GM06990 (cell line): ENCODE measurements at places on chromosomes 7 and 10.

GRCh38 chr7:91031757-91032156, 232.5 kb upstream of the FZD1 start:
- no peak for DNase-seq

DNA sequence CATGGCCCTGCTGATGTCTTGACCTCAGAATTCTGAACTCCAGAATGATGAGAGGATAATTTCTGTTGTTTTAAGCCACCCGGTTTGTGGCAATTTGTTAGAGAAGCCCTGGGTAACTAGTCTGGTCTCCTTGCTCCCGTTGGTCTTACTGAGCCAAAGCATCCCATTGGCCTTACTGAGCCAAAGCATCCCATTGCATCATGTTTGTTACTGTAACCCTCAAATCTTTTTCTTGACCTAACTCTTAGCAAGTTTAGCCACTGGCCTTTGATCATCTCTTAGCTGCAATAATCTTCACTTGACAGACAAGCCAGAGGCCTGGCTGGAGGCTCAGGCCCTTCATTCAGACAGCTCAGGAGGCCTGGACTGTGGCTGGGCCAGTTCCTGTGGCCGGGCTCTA, 21.8 kb downstream of the TBXAS1 start:
- no peak for DNase-seq

DNA sequence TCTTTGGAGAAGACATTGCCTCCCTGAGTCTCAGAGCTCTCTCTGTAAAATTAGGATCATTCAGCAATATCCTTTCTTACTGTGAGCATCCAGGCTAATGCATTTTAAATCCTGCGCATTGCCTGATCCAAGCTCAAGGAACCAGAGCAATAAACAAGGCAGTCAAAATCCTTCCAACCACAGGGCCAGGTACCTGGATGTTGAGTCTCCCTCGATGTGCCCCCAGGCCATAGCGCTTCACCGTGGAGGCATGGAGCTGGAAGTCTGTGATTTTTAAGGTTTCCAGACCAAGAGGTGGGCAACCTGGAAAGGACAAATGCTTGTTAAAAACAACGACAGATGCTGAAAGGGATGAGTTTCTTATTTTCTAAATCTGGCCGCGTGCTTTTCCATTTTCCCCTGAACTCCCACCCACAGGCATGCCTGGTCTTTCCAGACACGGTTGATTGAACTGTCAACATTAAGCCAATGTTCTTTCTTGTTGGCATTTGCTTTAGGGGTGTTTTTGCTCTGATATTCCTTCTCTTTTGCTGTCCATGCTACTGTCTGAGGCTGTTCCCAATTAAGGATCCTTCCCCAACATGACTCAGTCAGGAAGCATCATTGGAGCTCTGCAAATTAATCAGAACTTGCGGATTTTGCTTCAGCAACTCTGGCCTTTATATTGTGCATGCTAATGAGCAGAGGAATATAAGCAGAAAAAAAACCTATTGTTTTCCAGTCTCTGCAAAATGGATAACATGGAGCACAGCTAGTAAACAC, 29.0 kb downstream of the CPXM2 start:
- DNase-seq: no peak

GRCh38 chr10:69684020-69684980, 54.3 kb downstream of the FAM241B start:
- DNase-seq: no peak

GRCh38 chr10:61100887-61101286, 156.9 kb upstream of the RHOBTB1 start:
- no peak for DNase-seq

- DNase-seq: no peak
Observed at GRCh38 chr10:4982764-4983226, 19.6 kb downstream of the AKR1C1 start.

- no peak for DNase-seq
Observed at GRCh38 chr7:49125246-49125645, 200.9 kb downstream of the CDC14C start.

DNA sequence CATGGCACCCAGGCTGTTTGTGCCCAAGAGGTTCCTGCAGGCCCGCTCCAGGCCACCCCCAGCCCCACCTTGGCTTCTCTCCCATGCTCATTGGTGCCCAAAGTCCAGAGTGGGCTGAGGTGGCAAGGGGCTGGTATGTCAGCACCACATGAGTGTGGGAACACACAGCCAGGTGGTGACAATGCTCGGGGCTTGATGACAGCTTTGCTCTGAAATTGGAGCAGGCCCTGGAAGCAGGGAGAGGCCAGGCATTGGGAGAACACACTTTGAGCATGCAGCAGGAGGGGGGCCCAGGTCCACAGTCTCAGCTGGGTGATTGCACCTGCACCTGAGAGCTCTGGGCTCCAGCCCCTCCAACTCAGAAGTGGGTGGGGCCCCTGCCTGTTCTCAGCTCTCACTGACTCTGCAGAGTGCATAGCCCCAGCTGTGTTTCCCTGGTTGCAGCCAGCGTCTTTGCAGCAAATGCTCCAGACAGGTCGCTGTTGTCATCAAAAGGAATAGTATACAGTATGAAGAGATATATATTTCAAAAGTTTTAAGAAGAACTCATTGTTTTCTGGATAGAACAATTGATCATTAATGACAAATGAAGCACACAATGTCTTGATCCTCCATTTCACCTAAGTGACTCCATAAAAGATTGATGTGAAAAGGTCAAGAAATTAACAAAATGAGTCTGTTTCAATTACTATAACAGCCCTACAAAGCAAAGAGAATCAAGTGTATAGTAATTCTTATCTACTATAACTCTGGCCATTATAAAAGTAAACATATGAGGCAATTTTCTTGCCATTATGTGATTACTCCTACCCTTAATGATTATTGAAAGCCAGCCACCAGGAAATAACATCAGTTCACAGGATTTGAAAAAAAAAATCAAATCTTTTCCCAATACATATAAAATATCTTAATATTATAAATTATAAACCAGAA, 848.1 kb downstream of the PCDH15 start:
- DNase-seq: no peak

GRCh38 chr10:12350167-12350872, 973 bp downstream of the CAMK1D start:
- DNase-seq: peak; percentile 77

- no peak for DNase-seq
Observed at GRCh38 chr7:105156731-105157130, 142.7 kb downstream of the KMT2E start.

DNA sequence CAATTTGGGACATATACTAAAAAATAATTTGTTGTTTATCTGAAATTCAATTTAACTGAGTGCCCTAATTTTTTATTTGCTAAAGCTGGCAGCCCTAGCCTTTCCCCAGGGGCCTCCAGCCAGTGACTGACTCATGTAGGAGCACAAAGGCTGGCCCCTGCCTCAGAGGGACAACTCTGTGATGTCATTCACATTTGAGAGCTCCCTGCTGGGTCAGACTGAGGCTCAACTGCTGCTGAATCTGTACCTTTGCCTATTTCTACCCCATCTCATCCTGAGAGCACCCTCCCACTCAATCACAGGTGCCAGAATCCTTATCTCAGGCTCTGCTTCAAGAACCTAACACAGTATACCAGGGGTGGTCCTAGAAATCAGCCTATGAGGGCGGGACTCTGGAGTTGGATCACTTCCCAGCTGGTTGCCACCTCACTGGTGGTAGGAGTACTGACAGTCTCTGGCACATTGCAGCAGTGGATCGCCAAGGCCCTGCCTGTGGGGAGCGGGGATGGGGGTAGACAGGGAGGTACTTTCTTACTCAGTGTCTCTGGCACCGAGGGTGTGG, 11.6 kb downstream of the GCK start:
- no peak for DNase-seq
